ENCODE measurements at places on chromosomes 7 and 10.
A peak's percentile ranks its signal among the peaks of the same experiment; 100 is the strongest.

DNA sequence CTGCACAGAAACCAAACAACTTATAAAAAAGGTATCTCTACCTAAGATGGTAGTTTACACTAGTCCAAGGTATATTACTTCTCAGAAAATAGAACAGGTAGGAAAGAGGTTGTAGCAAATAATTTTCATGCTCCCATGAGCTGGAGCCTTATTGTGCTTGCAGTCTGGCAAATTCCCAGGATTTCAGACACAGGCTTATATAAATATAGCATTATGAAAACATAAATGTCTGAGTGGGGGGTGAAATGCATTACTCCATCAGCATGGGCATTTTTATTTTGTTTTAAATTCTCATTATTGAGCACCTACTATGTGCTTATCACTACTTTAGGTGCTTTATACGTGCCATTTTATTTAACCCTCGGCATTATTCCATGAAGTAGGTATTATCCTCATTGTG lies 83.0 kb upstream of the PHYHIPL start:
- DNase-seq, result no peak

- DNase-seq, result no peak
These were observed 32.1 kb downstream of the MARCHF5 start for GRCh38 chr10:92323079-92323478.

DNA sequence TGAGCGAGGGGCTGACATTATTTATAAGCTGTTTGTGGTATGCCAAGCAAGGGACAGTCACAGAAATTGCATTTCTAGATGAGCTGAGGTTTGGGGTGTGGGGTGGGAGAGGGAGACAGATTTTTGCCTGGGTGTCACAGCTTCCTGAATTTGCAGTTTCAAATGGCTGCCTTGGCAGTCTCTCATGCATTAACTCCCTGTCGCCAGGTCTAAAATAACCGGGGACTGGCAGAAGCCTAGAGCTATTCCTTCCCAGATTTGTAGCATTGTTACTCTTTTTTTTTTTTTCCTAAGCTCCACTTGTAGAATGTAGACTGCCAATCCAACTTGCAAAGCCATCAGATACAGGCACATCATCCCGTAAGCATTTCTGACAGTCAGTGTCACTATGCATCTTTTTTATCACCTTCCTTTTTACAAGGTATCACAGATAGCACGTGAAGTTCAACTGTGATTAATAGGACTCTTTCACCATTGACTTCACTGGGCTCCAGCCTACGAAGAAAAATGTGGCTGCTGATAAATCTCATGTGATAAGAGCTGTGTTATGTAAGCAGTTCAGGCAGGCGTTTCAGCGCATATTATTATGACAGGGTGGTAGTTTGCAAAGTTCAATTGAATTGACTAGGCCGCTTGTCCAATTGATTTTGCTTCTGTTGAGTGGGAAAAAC lies 130.7 kb upstream of the CELF2 start:
- DNase-seq, result no peak

DNA sequence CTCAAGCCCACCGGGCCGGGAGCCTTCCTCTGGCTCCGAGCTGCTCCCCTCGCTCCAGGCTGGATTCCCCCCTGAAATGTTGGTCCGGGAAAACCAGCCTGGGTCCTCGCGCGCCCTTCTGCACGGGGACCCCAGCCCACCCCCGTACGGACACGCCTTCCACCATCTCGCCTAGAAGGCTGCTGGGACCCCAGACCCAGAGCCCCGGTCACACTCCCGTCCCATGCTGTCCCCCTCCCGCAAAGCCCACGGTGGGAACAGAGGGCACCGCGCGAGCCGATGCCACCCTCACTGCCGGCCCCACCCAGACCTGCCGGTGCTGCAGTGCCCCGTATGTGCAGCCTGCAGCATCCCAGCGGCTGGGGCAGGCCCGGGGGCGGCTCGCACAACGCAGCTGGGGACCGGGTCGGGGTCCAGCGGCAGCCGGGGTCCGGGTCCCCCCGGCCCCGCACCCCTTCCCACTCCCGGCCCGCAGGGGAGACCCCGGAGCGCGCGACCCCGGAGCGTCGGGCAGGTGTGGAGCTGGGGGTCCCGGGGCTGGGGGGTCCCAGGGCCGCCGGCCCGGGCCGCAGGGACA lies 871 bp downstream of the SPOCK2 start:
- peak; percentile 30 for DNase-seq

- no peak for DNase-seq
These were observed 22.3 kb downstream of the COX15 start for GRCh38 chr10:99709480-99710229.

- no peak for DNase-seq
These were observed 290.6 kb downstream of the SORCS3 start for GRCh38 chr10:104931612-104932134.

GRCh38 chr7:64914557-64914956 lies 11.5 kb downstream of the ZNF273 start:
- no peak for DNase-seq

- DNase-seq, result no peak
These were observed 6.4 kb upstream of the PRTFDC1 start for GRCh38 chr10:24958721-24959381.

DNA sequence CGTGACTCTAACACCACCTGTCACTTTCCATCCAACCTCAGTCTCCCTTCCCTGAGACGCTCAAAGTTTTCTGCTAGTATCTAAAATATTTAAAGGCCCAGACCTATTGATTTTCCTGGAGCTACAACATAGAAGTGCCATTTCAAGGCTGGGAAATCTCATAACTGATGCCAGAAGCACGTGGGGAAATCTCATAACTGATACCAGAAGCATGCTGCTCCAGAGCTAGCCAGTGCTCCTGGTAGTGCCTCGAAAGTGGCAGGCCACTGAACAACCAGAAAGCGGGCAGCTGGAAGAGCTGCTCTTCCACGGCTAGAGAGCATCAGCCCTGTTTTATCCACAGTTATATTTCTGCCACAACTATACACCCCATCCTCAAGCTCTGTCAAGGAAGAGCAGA lies 72.5 kb downstream of the CAV1 start:
- DNase-seq, result no peak

DNA sequence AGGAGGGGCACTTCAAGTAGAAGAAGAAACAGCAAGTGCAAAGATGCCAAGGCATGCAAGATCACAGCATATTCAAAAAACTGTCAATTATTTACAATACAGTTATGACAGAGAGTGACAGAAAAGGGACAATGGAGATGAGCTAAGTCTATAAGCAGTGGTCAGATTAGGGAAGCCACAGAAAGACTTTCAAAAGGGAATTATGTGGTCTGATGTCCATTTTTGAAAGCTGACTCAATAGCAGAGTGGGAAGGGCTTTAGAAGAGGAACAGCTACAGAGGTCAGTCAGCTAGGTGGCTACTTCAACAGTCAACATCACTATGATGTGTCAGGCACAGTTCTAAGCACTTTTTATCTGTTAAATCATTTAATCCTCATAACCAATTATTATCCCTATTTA lies 45.2 kb upstream of the SPOCK2 start:
- DNase-seq, result no peak

GRCh38 chr10:101484175-101484745 lies 103.8 kb downstream of the POLL start:
- no peak for DNase-seq

- DNase-seq, result no peak
These were observed 24.5 kb upstream of the KCTD7 start for GRCh38 chr7:66604198-66604597.

DNA sequence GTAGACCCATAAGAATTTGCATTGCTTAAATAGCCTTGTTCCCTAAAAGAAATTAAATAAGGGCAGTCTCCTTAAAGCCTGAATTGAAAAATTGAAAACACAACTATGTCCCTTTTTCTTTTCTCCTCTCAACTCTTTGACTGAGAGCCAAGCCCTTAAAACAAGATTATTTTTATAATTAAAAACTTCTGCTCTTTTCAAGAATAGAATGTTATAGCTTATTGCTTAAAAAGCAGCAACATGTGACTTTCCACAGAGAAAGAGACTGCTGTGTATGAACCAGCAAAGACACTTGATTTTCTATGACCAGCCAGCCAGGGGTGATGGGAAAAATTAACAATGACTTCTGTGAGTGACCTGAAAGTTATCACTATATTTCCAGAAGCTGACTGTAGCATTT lies 295.2 kb upstream of the CELF2 start:
- no peak for DNase-seq

DNA sequence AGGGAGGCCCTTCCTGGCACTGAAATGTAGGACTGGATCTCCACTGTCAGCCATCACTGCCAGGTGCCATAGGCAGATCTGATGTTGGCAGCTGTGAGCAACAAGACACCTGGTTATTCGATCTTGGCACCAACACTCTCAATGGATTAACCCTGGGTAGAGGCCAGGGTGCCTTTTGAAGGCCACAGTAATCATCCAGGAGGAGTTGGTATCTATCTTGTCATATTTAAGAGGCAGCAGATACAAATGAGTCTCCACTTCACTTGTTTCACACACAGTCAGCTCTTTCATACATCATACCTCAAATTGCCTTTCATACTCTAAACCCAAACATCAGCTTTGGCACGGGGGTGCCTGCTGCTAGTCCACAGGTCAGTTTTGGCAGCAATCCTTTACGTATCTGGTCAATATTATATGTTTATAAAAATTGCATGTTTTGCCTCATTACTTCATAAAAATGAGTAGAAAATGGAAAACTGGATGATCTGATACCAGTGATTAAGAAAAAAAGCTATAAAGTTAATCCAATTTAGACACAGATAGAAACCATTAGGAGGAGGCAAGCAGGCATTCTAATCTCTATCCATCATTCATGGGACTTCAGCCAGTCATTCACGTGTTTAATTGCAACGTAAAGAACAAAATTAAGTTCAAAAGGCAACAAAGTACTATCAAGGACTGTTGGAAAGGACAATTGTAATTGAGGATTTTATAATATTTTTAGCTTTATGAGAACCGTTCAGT lies 12.7 kb upstream of the CACUL1 start:
- DNase-seq, result no peak

DNA sequence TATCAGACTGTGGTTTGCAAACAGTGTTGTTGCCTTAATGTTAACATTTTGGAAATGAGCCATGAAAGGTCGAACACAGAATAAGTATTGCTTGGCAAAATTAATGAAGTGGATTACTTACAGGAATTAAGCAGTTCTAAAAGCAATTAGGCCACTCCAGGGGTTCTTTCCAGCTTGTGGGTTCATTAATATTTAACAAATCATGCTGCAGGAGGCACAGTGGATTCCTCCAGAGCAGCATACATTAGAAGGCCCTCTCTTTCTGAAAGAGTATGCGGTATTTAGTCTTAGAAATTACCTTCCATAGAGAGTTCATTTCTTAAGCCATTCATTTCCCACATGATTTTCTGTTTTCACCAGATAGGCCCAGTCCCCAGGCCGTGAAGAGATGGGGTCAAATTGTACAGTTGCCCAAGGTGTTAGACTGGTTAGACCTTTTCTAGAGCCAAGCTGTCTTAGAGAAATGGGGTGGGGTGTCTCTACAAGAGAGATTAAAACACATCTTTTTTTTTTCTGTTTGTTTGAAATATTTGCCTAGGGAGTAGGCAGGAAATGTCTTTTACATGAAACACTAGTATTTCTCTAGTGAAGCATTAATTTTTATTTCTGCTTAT lies 40.0 kb upstream of the AGR3 start:
- no peak for DNase-seq

DNA sequence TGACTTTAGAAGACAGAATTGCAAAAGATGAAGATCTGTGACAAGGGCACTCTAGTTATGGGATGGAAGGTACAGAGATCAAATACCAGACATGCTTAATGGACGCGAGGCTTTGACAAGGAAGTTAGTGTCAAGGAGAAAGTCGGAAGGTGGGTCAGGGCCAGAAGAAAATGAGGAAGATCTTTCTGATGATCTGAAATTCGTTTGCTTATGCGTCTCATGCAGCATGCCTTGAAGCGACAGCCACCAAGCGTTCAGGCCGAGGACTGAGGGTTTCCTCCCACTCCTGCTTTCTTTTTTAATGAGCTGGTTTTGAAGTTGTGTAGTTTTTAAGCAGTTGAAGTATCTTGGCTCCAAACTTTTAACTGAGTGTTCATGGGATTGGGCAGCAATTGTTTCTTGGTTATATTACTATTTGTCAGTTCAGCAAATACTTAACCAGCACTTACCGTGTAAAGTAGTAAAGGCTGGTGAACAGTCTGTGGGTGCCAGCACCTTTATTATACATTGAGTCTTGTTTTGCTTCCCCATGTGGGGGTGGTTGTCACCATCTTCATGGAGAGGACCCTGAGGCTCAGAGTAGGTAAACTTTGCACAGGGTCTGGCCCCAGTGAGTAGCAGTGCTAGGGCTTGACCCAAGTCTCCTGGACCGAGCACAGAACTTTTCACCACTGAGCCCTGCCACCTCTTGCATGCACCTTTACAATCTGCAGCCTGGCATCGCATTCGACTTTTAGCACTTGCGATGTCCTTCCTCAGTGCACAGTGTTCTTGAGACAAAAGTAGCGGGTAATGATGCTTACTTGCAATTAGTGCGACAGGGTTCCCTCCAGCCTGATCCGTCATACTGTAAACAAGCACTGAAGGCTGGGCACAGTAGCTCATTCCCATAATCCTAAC lies 14.3 kb upstream of the BHLHA15 start:
- no peak for DNase-seq

GRCh38 chr10:113609704-113610108 lies 54.1 kb downstream of the NRAP start:
- no peak for DNase-seq

DNA sequence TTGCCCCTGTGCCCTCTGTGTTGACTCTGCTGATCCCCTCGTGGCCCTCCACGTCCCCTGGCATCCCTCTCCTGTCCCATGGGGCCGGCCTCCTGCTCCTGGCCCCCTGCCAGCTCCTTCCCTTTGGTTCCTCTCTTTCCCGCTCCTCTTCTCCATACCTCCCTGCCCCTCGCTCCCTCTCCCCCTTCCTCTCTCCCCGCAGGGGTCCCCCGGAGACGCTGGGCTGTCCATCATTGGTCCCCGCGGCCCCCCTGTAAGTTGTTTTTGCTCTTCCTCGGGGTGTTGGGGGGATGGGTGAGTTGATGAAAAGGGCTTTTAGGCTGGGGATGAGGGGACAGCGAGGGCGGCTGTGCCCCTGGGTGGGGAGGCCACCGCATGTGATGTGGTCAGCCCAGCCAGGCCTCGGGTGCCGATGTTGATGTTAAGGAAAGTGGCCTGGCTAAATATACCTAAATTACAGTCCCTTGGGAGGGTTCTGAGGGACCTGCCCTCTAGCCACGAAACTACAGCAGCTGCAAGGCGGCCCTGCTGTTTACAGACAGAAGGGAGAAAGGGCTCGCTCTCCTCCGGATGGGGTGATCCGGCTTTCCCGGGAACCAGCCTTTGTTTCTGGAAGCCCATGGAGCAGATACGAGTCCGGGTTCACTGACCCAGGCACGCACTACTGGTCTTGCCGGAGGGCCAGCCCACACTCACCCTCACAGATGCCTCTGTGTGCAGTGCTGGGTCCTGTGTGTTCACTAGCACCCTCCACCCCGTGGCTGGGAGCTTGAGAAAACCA lies 78.8 kb downstream of the COL13A1 start:
- no peak for DNase-seq

GRCh38 chr10:71713135-71714030 lies 6.2 kb downstream of the C10orf105 start:
- DNase-seq, result peak; percentile 48

- no peak for DNase-seq
These were observed 227.0 kb downstream of the BUB3 start for GRCh38 chr10:123381224-123381623.

All from activated CD4-positive, alpha-beta T cell treated with anti-CD3 and anti-CD28 coated beads for 4 hours (primary cell).